Substantia nigra (tissue), 51 donors: ENCODE measurements at places on chromosomes 12 and 14.

GRCh38 chr14:88611878-88612277 is 49.0 kb downstream of the ZC3H14 start:
- DNase-seq: no peak

GRCh38 chr12:93860668-93861373 is 183.6 kb downstream of the CRADD start:
- no peak for DNase-seq

GRCh38 chr14:59464486-59465315 is 479 bp downstream of the GPR135 start:
- peak; percentile 32 for DNase-seq

DNA sequence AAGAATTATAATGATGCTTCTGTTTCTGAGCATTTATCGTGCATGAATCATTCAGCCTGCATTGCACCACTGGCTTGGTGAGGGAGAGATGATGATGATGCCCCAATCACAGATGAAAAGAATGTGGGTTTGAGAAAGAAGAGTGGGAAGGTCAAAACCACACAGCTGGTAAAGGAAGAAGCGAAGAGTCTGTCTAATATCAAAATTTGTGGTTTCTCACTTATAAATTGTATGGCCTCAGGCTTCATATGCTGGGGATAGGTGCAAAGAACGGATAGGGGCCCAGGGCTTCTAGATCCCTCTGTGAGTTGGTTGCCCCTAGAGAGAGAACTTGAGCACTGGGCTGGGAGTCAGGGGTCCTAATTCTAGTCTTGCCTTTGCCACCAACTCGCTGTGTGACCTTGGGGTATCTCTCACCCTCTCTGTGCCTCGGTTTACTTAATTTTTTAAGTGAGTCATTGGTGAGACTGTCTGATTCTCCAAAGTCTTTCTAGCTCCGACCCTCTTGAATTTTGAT is 2.2 kb downstream of the OASL start:
- no peak for DNase-seq
